Astrocyte (in vitro differentiated cells and primary cell): ENCODE measurements at places on chromosomes 4 and X. TPM values are rescaled to one million over a fixed set of nuclear protein-coding genes. Genes with fewer than 3 reads are reported as not detected.

DNA sequence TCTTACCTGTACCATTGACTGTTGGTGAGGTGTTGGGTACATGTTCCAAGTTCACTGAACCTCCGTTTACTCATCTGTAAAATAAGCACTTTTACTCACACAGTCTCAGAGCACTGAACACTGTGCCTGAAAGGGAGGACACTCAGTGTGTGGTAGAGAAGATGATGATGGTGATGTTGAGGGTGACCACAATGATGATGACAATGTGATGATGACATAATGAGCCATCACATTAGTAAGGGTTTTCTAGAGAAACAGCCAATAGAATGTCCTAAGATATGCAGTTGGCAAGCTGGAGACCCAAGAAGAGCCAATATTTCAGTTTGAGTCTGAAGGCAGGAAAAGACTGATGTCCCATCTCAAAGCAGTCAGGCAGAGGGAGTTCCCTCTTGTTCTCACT lies 315.4 kb upstream of the IGFBP7 start:
- DNase-seq: peak; percentile 49
- no peaks in the 10 kb centered on the region for H3K36me3 ChIP-seq
- no peak overlapping the region for H3K4me3 ChIP-seq
- H3K27me3 ChIP-seq: no peaks in the 10 kb centered on the region
- peaks cover 17% of the 10 kb centered on the region for H3K4me1 ChIP-seq
- H3K27ac ChIP-seq: no peak overlapping the region

FGB gene
- total RNA-seq: 2.8 and 3.0 TPM in 2 replicates

DNA sequence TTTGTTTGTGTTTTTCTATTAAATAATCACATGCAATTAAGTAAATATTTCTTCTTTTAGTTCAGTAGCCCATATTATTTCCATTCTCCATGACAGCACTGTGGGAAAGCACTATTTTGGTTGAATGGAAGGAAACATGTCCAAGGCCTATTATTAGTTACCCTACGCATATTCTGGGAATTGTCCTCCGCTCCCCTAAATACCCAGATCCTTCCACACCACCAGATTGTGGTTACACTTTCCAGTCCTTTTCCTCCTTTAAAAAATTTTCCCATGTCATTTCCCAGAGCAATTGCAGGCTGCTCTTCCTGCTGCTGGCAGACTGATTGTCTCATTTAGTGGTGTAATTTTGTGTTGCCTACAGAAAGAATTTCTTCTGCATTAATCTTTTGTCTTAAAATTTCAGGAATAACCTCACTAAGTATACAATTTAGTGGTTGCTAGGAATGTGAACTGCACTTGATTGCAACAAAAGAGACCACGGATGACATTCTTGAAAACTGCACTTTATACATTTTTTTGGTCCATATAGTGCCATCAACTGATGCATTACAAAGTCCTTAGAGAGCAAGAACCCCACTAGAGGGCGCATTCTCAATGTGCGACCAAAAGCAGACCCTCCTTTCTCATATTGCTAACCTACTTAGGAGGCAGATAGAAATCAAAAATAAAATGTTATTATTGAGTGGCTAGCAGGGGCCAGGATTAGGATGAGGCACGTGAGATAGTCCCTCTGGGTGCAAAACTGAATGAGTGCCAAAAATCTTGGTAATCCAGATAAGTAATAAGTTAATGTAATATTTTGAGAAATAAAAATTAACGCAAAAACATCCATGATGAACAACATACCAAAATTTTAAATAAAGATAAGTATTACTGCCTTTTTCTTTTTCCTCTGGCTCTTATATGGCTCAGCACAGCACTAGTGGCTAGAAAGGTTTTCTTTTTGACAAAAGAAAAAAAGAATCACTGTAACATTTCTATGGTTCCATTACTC lies 98.8 kb upstream of the IQCM start:
- peak; percentile 44 for DNase-seq
- no peak overlapping the region for H3K4me3 ChIP-seq
- H3K4me1 ChIP-seq: no peaks in the 10 kb centered on the region
- H3K36me3 ChIP-seq: no peaks in the 10 kb centered on the region
- no peak overlapping the region for H3K27ac ChIP-seq

- H3K4me3 ChIP-seq: no peak overlapping the region
- no peaks in the 10 kb centered on the region for H3K36me3 ChIP-seq
- no peaks in the 10 kb centered on the region for H3K4me1 ChIP-seq
These were observed 9.6 kb upstream of the NAF1 start for GRCh38 chr4:163175971-163176958.
